Suppressor macrophage treated with lipopolysaccharide for 4 hours (primary cell): ENCODE measurements at places on chromosomes 11 and 22.
A peak's percentile ranks its signal among the peaks of the same experiment; 100 is the strongest.

DNA sequence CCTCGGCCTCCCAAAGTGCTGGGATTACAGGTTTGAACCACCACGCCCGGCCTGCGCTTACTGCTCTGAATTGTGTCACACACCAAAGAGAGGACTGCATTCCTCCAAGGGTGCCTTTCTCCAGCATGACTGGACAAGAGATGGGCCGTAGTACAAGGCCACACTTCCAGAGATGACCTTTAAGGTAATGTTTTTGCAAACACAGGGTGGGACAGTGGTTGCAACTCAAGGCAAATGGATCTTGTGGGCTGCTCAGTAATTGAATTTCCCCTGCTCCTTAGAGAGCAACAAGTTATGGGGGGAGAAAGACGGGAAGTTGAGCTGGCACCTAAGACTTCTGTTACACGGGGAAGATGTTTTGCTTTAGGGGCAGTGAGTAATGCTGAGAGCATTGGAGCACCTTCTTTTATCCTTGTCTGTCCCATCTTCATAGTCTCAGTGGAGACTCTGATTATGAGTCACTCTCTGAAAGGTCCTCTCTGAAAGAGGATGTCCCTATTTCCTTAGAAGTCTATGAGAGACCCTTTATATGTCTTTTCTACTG, 66.3 kb downstream of the C11orf91 start:
- DNase-seq, result peak; percentile 6

DNA sequence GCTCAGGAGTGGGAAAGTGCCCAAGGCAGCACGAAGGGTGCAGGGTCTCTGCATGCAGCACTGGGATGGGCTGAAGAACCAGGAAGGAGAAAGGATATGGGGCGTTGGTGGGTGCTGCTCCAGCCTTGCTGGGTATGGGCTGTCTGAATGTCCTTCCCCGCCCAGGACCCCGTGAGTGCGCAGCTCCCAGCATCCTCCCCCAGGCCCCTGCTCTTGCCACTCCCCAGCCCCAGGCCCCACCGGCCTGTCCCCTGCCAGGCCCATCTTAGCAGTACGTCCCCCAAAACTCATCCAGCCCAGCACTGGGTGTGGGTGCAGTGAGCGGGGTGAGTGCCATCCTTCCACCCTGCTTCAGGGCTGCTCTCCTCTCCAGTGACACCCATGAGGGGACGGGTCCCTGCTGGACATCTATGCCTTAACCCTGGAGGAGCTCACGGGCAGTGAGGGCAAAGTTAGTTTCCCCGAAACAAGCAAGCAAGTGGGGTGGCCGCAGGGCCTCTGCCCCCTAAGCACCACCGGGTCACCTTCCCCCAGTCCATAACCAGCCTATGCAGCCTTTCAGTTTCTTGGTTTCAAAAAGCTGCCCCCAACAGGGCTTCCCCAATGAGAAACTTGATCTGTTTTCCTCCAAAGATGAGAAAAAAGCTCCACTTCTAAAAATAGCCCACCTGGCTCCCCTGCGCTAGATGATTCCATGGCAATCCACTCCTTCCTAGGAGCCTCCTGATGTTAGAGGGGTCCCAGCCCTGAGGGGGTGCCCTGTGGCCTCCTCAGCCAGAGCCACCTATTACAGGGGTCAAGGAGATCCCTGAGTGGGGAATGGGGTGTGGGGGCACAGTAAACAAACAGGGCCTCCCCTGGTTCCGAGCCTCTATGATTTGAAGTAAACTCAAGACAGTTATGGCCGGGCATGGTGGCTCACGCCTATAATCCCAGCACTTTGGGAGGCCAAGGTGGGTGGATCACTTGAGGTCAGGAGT, 103.8 kb downstream of the MORC2 start:
- no peak for DNase-seq

GRCh38 chr11:126673319-126673718, 317.8 kb downstream of the ST3GAL4 start:
- DNase-seq, result no peak

DNA sequence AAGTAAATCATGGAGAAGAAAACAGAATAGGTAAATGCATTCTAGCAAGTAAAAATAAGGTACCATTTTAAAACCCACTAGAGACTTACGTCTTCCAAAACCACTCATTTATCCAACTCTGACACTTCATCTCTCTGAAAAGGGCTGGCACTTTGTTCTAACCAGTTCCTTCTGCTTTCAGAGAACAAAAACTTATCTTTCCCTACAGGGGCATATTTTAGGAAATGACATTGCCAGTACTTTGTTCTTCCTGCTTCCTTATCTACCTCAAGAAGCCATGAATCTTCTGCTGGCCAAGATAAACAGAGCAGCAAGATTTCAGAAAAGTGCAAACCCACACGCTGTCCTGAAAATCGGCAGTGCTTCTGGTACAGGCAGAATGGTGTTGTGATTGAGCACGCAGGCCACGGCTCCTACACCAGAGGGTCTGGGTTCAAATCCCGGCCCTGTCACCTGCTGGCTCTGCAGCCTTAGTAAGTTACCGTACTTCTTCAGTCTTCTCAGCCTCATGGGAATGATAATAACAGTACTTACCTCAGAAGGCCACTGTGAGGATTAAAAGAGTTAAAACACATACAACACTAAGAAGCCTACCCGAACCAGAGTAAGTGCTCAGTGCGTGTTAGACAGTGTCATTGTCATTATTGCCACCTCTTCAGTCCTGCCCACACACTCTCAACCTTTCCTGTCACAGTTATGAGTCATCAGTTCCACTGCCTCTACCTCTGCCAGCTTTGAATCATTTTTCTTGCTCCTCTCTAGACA, 11.0 kb downstream of the MPZL3 start:
- DNase-seq, result peak; percentile 68

GRCh38 chr11:6824136-6824823, 21.2 kb upstream of the OR10A5 start:
- no peak for DNase-seq

DNA sequence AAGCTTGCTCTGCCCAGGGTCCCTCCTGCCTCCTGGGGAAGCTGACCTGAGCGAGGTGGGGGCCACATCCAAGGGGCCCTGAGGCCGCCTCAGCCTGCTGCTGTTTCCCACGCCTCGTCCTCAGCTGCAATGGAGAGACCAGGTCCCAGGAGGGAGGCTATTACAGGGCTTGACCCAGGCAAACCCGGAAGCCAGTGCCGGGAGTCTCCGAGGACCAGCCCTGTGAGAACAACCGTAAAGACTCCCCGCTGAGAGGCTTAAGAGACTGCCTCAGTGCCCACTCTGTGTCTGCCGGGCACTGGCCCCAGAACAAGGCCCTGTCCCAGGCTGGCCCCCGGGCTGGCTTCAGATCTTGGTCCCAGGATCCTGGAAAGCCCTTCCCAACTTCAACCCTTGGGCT, 124.3 kb upstream of the FGF3 start:
- DNase-seq, result no peak

GRCh38 chr11:31655483-31655882, 145.9 kb downstream of the ELP4 start:
- no peak for DNase-seq

DNA sequence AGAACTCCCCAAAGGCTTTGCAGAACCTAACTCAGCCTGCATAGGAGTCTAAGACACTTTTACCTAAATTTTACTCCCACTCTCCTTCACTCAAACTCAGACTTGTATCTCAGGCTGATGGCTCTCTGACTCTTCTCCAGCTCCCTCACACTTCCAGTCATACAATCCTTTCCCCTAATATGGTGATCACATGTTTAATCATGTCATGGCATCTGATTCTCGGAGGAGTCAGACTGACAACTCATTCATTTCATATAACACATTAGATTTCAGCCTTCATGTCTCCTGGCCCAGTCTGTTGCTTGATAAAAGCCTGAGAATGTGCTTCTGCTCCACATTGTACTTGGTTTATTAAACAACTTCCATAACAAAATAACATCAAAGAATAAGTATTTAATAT, 1503.9 kb upstream of the TENM4 start:
- DNase-seq, result no peak

GRCh38 chr11:114783805-114784204, 105.5 kb downstream of the NXPE2 start:
- no peak for DNase-seq

- DNase-seq, result no peak
Measured at GRCh38 chr11:46686886-46687795, 13.3 kb downstream of the ARHGAP1 start.

DNA sequence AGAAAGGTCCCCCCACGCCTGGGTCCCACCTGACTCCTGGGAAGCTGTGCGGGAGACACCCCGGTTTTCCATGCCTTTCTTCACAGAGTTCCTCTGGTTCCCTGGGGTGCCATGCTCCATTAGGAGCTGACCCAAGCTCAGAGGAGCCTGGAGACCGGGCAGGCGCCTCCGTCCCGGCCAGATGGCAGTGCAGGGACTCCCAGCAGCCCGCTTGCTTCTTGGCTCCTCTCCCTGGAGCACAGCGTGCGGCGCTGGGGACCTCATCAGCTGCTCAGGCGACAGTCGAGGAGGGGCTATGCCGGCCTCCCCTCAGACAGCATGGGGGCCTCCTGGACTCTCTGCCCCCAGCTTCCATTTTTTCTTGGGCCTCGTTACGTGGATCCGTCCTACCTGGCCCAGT, 13.1 kb upstream of the TTLL12 start:
- DNase-seq, result no peak

- DNase-seq, result no peak
Measured at GRCh38 chr22:25900880-25901279, 158.9 kb downstream of the MYO18B start.

GRCh38 chr11:11856638-11857037, 14.9 kb downstream of the USP47 start:
- DNase-seq, result peak; percentile 7

DNA sequence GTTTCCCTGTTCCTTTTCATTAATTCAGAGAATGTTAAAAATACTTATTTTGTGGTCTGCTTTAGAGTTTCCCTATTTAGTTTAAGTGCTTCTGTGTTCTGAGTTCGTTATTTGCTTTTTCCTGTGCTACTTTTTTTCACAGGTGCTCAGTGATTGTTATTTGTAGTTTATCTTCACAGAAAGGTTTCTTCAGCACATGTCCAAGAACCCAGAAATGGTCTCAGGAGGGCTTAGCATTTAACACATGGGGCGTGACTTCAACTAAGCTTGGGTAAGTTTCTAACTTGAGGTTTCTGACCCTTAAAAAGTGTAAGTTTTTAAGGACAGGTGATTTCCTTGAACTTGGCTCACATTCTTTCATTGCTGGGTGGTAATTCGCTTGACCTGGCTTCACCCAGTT, 157.3 kb downstream of the AASDHPPT start:
- no peak for DNase-seq

GRCh38 chr11:70088735-70089250, 10.7 kb downstream of the ANO1 start:
- no peak for DNase-seq

- DNase-seq, result no peak
Measured at GRCh38 chr22:47421846-47422245, 659.4 kb downstream of the TBC1D22A start.

DNA sequence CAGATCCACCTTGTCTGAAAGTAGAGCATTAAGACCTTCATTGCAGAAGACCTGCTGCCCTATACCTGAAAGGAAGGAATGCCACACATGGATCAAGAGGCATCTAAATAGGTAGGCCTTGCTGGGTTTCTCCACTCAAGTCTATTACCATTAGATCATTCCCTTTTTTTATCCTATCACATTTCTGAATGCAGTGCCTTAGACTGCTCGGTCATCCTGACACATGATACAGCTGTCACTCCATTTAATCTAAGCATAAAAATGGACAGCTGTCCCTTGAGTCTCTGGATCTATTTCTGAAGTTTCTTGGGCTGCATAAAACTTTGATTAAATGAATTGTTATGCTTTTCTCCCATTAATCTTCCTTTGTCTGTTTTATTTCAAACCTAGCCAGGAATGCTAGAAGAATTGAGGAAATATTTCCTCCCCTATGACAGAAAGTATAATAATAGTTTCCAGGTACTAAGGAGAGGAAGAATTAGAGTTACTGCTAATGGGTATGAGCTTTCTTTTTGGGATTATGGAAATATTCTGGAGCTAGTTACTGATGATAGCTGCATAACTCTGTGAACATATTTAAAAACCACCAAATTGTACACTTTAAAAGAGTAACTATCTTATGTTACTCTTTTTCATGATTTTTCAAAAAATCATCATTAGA, 88.0 kb downstream of the DLG2 start:
- DNase-seq, result no peak

DNA sequence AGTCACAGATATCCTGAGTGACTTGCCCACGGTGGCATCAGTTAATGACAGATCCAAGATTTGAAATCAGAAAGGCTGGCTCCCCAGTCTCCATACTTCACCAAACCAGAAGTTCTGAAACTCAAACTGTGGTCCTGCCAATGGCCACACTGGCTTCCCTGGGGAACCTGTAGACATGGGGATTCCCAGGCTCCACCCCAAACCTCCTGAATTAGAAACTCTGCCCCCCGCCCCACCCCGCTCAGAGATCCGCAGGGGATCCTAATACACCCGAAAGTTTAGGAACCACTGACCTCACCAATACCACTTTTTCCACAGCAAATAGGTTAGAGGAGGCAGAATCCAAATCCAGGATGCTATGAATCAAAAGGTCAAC, 15.3 kb downstream of the RTN4RL2 start:
- DNase-seq, result no peak

- peak; percentile 61 for DNase-seq
Measured at GRCh38 chr22:20013382-20013871, 3.2 kb downstream of the ARVCF start.

- DNase-seq, result no peak
Measured at GRCh38 chr22:45516923-45517675, 14.4 kb downstream of the FBLN1 start.

DNA sequence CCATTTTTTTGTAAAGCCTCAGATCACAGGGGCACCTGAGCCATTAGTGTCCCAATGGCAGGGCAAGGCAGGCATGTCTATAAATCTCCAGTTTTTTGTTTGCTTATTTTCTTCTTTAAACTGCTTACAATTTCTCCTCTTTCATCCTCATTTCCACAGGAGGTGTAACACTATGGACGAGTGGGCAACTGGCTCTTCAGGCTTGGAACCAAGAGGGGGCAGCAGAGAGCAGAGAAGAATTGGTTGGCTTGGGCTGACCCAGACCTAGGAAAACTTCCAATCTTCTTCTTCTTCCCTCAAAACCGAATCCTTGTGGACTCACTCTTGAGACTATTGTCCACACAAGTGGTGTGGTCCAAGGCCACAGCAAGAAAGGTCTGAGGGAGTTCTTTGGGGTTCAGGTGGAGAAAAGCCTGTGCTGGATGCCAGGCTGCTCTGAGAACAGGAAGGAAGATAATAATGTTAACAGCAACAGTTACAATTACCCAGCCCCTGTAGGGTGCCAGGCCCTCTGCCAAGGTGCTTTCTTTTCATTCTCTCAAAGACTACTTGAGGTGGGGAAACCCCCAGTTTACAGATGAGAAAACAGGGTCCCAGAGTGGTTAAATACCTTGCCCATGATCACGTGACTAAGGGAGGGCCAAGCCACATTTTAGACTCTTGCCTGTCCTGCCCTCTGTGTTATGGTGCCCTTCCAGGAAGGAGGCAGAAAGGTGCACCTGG, 70.7 kb upstream of the E2F8 start:
- peak; percentile 65 for DNase-seq

GRCh38 chr22:49930596-49931412, 12.4 kb downstream of the CRELD2 start:
- DNase-seq, result peak; percentile 91

GRCh38 chr22:20550057-20550817, 42.8 kb downstream of the MED15 start:
- DNase-seq, result no peak

- no peak for DNase-seq
Measured at GRCh38 chr11:89119426-89119825, 53.6 kb upstream of the GRM5 start.
